Aorta (tissue), 5 donors: ENCODE measurements at places on chromosomes 6 and 20.

GRCh38 chr6:138211048-138211581 lies 7.2 kb downstream of the PBOV1 start:
- no peaks in the 10 kb centered on the region for H3K27me3 ChIP-seq
- H3K4me1 ChIP-seq = no peaks in the 10 kb centered on the region
- H3K27ac ChIP-seq = no peak overlapping the region
- DNase-seq = no peak
- H3K36me3 ChIP-seq = no peaks in the 10 kb centered on the region

DNA sequence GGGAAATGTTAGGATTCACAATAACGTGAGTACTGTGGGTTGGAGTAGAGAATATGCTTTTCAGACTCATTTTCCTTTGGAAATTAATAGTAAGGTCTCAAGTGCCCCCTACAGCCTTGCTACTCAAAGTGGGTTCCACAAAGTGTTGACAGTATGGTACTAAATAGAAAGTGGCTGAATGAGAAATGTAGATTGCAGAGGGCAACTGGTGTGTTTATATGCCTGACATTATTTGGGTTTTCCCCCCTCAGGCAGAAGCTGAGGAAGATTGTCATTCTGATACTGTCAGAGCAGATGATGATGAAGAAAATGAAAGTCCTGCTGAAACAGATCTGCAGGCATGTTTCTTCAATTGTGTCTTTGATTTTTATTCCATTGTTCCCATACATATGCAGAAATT lies 5.6 kb downstream of the FBXO9 start:
- DNase-seq = no peak
- H3K4me1 ChIP-seq = no peaks in the 10 kb centered on the region
- H3K27ac ChIP-seq = no peak overlapping the region
- H3K27me3 ChIP-seq = no peaks in the 10 kb centered on the region

- no peaks in the 10 kb centered on the region for H3K36me3 ChIP-seq
- DNase-seq = no peak
- H3K27me3 ChIP-seq = no peaks in the 10 kb centered on the region
- H3K4me3 ChIP-seq = no peak overlapping the region
These were observed 12.8 kb downstream of the GABRR2 start for GRCh38 chr6:89302195-89302770.

DNA sequence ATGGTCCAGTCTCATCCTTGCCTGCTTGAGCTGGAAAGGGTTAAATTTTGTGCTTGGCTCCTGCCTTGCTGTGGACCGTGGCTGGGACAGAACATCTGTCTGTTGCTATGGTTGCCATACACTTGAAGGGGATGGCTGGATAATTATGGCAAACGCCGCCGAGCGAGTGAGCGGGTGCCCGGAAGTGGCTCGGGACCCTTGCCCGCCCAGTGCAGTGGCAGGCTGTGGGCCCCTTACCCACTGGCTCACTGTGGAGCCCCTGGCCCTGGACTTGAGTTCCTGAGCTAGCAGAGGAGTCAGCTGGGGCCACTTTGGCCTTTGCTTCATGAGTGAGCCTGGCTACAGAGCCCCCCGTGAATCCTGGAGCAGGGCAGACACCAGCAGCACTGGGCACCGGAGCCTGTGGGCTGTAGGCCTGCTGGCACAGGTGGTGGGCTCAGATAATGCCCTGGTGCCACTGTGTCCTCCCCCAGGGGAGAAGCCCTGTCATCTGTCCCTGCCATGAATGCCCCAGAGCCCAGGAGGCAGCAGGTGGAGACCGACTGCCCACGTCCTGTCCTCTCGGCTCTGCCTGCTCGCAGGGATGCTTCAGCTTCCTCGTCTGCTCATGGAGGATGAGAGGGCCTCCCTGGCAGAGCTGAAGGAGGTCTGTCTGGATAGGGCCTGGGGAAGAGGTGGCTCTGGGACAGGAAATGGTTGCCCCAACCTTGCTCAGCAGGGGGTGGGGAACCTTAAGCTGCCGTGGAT lies 25.5 kb upstream of the NOL4L start:
- no peaks in the 10 kb centered on the region for H3K4me1 ChIP-seq
- no peak overlapping the region for H3K4me3 ChIP-seq
- no peaks in the 10 kb centered on the region for H3K36me3 ChIP-seq

GRCh38 chr20:56673450-56673849 lies 44.3 kb downstream of the TFAP2C start:
- DNase-seq = no peak
- H3K27ac ChIP-seq = no peak overlapping the region
- no peaks in the 10 kb centered on the region for H3K36me3 ChIP-seq
- H3K4me3 ChIP-seq = no peak overlapping the region
- no peaks in the 10 kb centered on the region for H3K27me3 ChIP-seq

- no peaks in the 10 kb centered on the region for H3K27me3 ChIP-seq
- H3K4me3 ChIP-seq = no peak overlapping the region
- no peaks in the 10 kb centered on the region for H3K36me3 ChIP-seq
- no peaks in the 10 kb centered on the region for H3K4me1 ChIP-seq
- H3K27ac ChIP-seq = no peak overlapping the region
- no peak for DNase-seq
These were observed 531.4 kb upstream of the RNF217 start for GRCh38 chr6:124430740-124431318.

- H3K36me3 ChIP-seq = no peaks in the 10 kb centered on the region
- H3K27ac ChIP-seq = no peak overlapping the region
These were observed 142.8 kb upstream of the PTPRK start for GRCh38 chr6:128663238-128663637.

DNA sequence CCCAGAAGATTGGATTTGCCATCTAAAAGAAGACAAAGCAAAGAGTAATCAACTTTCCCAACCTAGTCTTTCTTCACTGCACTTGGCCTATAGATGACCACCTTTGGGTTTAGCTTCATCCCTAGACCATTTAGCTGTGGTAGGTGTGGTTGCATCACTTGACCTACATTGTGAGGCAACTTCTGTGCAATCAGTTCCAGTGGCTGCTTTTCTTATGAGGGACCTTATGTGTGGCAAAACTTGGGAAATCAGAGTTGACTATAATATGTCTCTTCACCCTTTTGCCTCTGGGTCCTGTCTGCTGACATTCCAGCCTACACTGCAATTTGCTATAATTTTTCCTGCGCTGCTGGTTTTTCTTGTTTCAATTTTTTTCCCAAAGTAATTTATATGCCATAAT lies 55.2 kb downstream of the PRDM13 start:
- H3K4me1 ChIP-seq = no peaks in the 10 kb centered on the region
- no peaks in the 10 kb centered on the region for H3K36me3 ChIP-seq
- no peak for DNase-seq
- H3K27ac ChIP-seq = no peak overlapping the region
- H3K4me3 ChIP-seq = no peak overlapping the region

- H3K36me3 ChIP-seq = no peaks in the 10 kb centered on the region
- H3K27ac ChIP-seq = no peak overlapping the region
- DNase-seq = no peak
- no peak overlapping the region for H3K4me3 ChIP-seq
These were observed 134.5 kb downstream of the EDN3 start for GRCh38 chr20:59434960-59435359.

GRCh38 chr6:40714143-40714542 lies 127.0 kb upstream of the LRFN2 start:
- no peaks in the 10 kb centered on the region for H3K4me1 ChIP-seq
- no peak overlapping the region for H3K4me3 ChIP-seq
- H3K27ac ChIP-seq = no peak overlapping the region
- DNase-seq = no peak
